Upper lobe of right lung (tissue), 1 donor: ENCODE measurements at places on chromosomes 7 and 10.

GRCh38 chr10:107728807-107729206 lies 564.3 kb upstream of the SORCS1 start:
- H3K4me1 ChIP-seq, result no peaks in the 10 kb centered on the region
- no peak overlapping the region for H3K4me3 ChIP-seq
- no peak overlapping the region for H3K27ac ChIP-seq
- H3K27me3 ChIP-seq, result no peaks in the 10 kb centered on the region

DNA sequence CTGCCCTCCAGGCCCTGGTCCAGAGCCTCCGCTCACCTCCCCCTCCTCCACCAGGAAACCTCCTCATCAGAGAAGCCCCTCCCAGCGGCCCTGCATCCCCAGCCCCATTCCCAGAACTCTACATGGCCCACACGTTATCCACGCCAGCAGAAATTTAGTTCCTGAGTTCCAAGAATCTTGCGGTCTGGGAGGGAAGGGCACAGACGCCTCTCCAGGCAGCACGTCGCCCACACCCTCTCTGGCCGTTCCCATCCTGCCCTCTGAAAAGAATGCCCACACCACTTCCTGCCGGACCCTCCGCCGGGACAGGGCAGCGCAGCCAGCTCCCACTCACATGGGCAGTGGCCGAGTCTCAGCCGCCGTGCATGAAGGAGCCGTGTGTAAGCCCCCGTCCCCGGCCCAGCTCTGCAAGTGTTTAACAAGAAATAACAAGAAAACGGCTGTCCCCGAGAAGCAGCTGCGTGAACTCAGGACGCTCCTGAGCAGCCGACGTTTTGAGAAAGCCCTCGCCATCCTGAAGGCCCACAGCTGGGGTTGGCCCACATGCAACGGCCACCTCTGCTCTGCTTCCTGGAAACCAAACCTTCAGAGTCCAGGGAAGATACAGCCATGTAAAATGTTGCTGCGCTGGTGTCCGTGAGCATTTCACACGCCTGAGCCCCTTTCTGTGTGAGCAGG lies 17.4 kb downstream of the ADGRA1 start:
- no peak for DNase-seq
- peaks cover 41% of the 10 kb centered on the region for H3K27me3 ChIP-seq
- no peak overlapping the region for H3K27ac ChIP-seq
- no peaks in the 10 kb centered on the region for H3K36me3 ChIP-seq
- H3K4me1 ChIP-seq, result no peaks in the 10 kb centered on the region

- H3K4me1 ChIP-seq, result no peaks in the 10 kb centered on the region
- H3K27me3 ChIP-seq, result no peaks in the 10 kb centered on the region
- no peaks in the 10 kb centered on the region for H3K36me3 ChIP-seq
- no peak overlapping the region for H3K27ac ChIP-seq
These were observed 151.3 kb upstream of the FZD1 start for GRCh38 chr7:91112902-91113341.

DNA sequence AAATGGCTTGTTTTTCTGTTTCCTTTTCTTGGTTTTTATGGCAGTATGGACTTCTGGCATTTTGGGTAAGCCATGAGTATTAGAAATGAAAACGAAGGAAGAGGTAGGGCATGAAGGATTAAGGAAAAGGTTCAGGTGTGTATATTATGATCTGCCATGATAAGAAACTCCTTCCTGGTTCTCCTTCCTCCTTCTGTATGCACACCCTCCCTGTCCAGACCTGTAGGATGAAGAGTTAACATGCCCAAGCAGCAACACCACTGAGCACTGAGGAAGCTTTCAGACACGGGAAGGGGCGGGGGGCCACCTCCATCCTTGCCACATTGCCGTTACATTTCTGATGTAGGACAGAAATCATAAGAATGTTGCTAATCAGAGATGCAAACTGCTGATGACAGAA lies 361.0 kb upstream of the ZMIZ1 start:
- no peaks in the 10 kb centered on the region for H3K36me3 ChIP-seq
- no peak overlapping the region for H3K27ac ChIP-seq
- H3K4me3 ChIP-seq, result no peak overlapping the region
- DNase-seq, result no peak
